ENCODE measurements at places on chromosomes 12 and 14. TPM values are rescaled to one million over a fixed set of nuclear protein-coding genes. Genes with fewer than 3 reads are reported as not detected.

- DNase-seq: no peak
Measured at GRCh38 chr14:43764433-43764832, 742.6 kb downstream of the FSCB start.

GRCh38 chr12:122374707-122375106, 47.8 kb downstream of the CLIP1 start:
- DNase-seq: no peak

- no peak for DNase-seq
Measured at GRCh38 chr12:47328831-47329545, 249.2 kb upstream of the AMIGO2 start.

DNA sequence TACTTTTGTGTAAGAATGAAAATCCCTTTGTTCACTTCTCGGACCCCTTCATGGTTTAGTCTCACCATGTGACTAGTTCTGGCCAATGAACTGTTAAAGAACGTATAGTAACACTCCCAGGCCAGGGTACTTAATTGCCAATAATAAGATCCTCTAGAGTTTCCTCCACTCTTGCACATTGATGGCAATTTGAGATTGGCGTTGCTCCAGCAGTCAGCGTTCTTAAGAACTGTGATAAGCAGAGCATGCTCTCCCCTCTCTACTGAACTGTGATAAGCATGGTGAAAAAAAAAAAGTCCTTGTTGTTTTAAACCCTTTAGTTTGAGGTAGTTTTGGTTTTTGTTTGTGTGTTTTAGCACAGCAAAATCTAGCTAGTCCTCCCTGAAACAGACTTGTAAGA, 854.5 kb downstream of the SLC6A15 start:
- DNase-seq: no peak

GRCh38 chr12:79841248-79841877, 93.5 kb downstream of the PPP1R12A start:
- DNase-seq: no peak

DNA sequence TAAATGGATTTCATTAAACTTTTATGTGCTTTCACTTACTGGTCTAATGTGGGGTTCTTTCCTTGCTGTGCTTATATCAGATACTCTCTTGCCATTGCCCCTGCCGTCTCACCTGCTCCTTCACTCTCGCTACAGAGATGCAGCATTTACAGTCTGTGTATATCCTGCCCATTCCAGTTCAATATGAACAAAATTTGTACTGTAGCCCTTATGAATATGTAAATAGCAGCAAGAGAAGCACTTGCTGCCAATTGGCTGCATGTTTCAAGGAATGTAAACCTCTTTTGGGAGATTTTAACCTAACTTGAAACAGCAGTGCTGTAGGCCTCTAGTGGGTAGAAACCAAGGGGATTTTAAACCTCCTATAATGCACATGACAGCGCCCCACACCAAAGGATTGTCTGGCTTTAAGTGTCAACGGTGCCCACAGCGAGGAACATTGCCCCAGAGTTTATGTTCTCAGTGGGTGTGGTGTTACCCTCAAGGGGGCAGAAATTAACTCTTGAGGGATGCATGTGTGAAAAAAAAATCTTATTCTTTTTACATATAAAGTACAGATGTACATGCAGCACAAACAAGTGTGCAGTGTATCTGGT, 19.1 kb downstream of the PCNX1 start:
- DNase-seq: no peak

- DNase-seq: no peak
Measured at GRCh38 chr12:45125997-45126396, 75.1 kb upstream of the DBX2 start.

ERP27 gene
- total RNA-seq: 1.0 TPM

FZD10 gene
- 1.5 TPM for total RNA-seq
